ENCODE measurements at places on chromosomes 2 and 18. TPM values are rescaled to one million over a fixed set of nuclear protein-coding genes. Genes with fewer than 3 reads are reported as not detected.

GRCh38 chr18:6547476-6547875 is 132.8 kb upstream of the L3MBTL4 start:
- DNase-seq = peak; percentile 57

DNA sequence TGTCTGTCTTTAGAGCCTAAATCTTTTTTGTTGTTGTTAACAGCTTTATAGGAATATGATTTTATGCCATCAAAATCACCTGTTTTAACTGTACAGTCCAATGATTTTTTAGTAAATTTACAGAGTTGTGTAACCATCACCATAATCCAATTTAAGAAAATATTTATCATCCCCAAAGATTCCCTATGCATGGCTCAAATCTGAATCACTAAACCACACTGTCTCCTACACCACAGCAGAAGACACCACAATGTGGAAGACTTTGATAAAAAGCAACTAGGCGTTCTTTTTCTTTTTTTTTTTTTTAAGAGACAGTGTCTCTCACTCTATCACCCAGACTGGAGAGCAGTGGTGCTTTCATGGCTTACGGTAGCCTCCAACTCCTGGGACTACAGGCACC is 99.6 kb downstream of the TXNL1 start:
- no peak for DNase-seq

SLC5A7 gene
- not detected for total RNA-seq

- DNase-seq = peak; percentile 83
Observed at GRCh38 chr2:168033966-168034365, 213.4 kb downstream of the STK39 start.

- no peak for DNase-seq
Observed at GRCh38 chr2:24459224-24460161, 31.6 kb upstream of the NCOA1 start.

CROCC2 gene
- 0.26 TPM for total RNA-seq

DNA sequence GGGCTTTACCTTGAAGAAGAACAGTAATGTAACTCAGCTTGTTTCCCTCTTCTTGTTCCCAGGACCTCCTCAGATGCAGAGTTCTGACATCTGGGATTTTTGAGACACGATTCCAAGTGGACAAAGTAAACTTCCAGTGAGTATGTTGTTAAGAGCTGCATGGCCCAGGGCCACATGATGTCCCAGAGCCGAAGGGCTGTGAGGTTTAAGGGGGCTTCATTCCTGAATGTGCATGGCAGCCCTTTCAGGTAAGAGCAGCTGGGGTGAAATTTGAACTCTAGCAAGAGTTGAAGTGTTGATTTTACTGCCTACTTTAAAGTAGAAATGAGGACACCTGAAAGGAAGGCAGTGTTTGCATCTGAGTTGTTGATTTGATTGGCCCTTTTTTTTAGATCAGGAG is 13.3 kb downstream of the CHMP1B start:
- DNase-seq = no peak

SERPINB11 gene
- 1.6 TPM for total RNA-seq

GPAT2 gene
- total RNA-seq = 0.26 TPM
